ENCODE measurements at places on chromosomes 3 and 15.

DNA sequence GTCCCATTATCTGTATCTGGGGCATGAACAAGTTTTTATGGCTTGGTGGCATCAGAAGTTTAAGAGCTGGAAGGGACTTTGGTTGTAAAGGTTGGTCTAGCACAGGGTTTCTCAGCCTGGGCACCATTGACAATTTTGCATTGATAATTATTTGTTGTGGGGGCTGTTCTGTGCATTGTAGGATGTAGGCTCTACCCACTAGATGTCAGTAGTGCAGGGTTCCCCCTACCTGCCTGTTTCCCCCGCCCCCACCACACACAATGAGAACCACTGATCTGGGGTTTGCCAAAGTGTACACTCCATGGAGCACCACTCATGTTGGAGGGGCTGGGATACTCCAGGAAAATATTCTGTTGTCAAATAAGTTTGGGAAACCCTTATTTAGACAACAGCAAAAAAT lies 42.7 kb downstream of the PLCL2 start:
- DNase-seq, result no peak

GRCh38 chr15:98292442-98293240 lies 332.1 kb downstream of the ARRDC4 start:
- peak; percentile 86 for DNase-seq

- no peak for DNase-seq
These were observed 72.9 kb downstream of the RIOX2 start for GRCh38 chr3:97899331-97899730.

DNA sequence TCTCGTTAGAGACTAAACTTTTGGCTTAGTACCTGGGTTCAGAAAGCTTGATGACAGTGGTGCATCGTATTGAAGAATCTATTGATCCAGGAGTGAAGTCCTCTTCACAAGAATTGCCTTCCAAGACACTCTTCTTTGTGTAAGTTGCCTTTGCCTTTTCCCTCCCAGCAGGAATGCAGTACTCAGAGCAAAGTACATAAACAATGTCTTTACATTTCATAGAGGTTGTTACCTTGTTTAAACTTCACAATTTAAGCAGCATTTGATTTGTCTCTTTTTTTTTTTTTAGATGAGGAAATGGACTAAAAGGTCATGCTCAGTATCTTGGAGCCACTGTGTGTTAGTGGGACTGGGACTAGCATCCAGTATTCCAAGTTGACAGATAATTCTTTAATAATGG lies 9.9 kb downstream of the RAB7A start:
- DNase-seq, result no peak

DNA sequence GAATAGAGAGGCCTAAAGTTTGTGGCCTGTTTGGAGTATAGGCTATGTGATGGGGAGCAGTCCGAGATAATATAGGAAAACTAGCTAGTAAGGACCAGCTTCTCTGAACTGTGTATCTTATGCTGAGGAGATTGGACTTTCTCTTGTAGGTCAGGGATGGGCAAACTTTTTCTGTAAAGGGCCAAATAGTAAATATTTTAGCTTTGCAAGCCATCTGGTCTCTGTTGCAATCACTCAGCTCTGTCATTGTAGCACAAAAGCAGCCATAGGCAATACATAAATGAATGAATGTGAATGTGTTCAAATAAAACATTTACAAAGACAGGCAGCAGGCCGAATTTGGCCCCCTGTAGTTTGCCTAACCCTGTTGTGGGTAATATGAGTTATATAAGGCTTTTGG lies 24.5 kb downstream of the TMOD3 start:
- no peak for DNase-seq

DNA sequence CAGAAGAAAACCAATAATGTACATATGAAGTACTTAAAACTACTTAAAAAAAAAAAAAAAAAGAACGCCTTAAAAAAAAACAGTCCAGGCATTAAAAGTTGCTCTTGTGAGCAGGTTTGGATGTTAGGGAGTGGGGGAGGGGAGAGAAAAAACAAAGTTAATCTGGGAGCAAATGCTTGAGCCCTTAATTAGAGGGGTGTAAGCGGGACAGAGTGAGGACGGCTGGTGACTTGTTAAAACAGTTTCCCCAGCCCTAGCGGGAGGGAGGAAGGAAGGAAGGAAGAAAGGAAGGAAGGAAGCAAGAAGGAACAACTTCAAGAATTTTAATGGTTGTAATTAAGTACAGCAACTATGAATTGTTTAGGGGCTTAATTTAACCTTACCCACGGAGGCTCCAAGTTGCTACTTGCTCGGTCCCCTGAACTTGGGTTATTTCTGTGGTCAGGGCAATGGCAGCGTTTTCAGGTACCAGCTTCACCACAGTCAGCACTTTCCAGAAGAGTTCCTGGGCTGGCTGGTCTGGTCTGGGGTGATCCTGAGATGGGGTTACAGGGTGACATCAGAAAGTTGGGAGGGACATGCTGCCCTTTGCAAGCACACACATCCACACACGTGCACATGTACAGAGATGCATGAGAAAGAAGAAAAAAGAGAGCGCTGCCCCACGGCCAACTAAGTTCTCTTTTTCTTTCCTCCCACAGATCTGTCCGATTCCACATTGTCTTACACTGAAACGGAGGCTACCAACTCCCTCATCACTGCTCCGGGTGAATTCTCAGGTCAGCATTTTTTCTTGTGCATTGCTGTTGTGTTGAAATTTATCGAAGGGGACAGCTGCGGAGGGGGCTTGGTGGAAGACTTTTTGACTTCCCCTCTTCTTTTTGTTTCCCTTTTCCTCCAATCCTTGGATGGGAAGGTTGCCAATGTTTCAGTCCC lies 14.0 kb downstream of the SMAD6 start:
- DNase-seq, result no peak

- DNase-seq, result no peak
These were observed 148.6 kb downstream of the ANO10 start for GRCh38 chr3:43473244-43473643.

- no peak for DNase-seq
These were observed 13.3 kb downstream of the NLGN1 start for GRCh38 chr3:173410849-173411248.

DNA sequence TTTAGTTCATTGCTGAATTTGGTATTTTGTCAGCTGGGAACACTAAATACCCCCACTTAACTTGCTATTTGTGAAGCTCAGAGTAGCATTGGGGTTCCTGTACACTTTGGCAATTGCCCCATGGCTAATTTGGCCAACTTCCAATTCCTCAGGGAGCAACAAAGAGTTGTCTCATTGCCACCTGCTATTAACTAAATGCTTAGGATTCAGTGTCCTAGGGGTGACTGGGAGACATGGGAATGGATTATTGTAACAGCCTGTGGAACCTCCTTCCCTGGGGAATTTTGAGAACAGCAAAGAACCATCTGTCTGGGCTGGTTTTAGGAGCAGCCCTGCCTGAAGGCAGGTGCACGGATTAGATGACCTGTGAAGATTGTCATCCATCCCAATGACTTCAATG lies 437.4 kb upstream of the TPRG1 start:
- no peak for DNase-seq

GRCh38 chr15:57444877-57445513 lies 68.7 kb downstream of the CGNL1 start:
- DNase-seq, result no peak

- DNase-seq, result no peak
These were observed 66.5 kb upstream of the RNU6-1 start for GRCh38 chr15:67906382-67906781.

GRCh38 chr3:53650424-53650823 lies 156.0 kb downstream of the CACNA1D start:
- DNase-seq, result no peak

- no peak for DNase-seq
These were observed 18.6 kb downstream of the RNU5B-1 start for GRCh38 chr15:65323071-65323511.

- DNase-seq, result no peak
These were observed 145.5 kb downstream of the GOLIM4 start for GRCh38 chr3:167950212-167950611.

- peak; percentile 27 for DNase-seq
These were observed 451.0 kb downstream of the MFSD1 start for GRCh38 chr3:159252772-159253384.

DNA sequence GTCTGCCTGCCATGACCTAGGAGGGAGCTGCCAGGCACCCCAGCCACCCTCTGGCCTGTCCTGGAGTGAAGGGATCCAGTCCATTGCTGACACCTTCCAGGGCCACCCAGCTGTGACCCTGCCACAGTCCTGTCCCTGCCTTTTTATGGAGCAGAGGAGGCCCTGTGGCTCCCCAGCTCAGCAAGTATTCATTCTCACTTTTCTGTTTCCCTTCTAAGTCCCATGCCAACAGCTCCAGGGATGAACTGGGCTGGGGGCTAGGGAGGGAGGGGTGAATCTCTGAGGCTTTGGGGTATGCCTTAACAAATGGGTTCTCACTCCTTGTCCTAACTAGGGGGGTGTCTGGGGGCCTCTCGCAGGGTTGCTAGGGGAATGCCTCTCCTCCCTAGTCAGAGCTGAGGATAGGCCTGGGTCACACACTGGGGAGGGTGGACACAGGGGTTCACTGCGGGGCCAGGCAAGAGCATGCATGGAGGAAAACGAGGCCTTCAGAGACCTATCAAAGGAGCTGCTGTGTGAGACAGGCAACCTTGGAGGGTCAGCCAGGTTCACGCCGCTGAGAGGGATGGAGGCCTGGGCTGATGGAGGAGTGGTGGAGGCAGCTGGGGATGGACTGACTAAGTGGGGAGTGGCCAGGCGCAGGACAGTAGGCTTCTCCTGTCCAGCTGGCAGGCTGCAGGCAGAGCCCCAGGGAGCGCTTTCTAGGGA lies 31.8 kb downstream of the EPHB3 start:
- DNase-seq, result no peak

- no peak for DNase-seq
These were observed 33.5 kb downstream of the POLR2M start for GRCh38 chr15:57740048-57740447.
